ENCODE measurements at places on chromosomes 2 and 18.
A peak's percentile ranks its signal among the peaks of the same experiment; 100 is the strongest.

GRCh38 chr2:38886063-38886462 is 3.6 kb upstream of the ARHGEF33 start:
- no peak for DNase-seq

DNA sequence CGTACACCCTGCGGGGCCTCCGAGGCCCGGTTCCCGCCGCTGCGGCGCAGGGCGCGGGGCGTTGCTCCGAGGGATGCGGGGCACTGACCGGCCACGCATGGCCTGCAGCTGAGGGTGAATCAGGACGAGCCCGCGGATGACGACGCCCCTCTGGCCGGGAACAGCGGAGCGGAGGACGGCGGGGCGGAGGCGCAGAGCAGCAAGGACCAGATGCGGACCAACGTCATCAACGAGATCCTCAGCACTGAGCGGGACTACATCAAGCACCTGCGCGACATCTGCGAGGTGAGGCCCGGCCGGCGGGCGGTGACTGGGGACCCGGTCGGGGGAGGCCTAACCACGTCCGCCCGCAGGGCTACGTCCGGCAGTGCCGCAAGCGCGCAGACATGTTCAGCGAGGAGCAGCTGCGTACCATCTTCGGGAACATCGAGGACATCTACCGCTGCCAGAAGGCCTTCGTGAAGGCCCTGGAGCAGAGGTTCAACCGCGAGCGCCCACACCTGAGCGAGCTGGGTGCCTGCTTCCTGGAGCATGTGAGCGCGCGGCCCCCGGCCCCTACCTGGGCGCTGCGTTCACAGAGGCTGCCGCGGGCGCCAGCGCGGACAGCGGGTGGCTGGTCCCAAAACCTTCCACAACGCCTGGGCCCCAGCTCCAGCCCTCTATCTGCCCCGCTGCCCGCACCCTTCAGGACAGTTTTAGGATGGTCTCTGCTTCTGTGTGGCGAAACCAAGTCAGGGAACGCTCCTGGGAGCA is 53.2 kb downstream of the FAM168B start:
- DNase-seq, result no peak

- no peak for DNase-seq
Measured at GRCh38 chr18:50807176-50807575, 12.6 kb downstream of the MRO start.

- no peak for DNase-seq
Measured at GRCh38 chr2:42926434-42927333, 134.3 kb upstream of the HAAO start.

DNA sequence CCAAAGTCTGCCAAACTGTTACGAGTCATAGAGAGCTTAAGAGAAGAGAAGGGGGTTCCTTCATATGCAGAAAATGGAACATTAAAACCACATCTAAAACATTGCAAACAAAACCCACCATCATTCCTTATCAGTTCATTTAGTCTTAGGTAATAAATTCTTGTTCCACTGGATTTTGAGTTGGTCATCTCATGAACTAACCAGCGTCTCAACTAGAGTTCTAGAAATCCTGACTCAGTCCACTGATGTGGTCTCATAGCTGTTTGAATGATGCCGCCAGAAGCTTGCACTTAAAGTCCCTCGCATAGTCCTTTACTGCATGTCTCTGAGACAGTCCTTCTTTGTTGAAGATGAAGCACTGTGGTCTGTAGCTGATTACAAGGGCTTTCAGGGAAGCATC is 15.0 kb upstream of the CAB39 start:
- DNase-seq, result no peak

DNA sequence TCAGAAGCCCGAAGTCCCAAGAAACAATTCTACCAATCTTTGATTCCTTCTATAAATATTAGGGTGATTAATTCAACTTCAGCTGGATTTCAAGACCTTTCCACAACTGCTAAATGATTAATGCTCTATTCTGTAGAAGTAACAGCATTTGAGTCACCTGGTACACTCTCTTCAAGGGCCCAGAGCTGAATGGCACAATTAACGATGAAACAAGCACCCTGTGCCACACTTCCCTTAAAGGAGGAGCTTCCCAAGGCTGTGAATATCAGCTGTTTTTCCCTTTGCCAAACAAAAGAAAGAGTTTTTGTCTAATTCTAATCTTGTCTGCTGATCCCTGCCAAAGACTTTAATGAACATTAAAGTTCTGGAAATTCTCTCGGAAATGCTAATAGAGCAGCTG is 56.0 kb downstream of the BOD1L2 start:
- no peak for DNase-seq

DNA sequence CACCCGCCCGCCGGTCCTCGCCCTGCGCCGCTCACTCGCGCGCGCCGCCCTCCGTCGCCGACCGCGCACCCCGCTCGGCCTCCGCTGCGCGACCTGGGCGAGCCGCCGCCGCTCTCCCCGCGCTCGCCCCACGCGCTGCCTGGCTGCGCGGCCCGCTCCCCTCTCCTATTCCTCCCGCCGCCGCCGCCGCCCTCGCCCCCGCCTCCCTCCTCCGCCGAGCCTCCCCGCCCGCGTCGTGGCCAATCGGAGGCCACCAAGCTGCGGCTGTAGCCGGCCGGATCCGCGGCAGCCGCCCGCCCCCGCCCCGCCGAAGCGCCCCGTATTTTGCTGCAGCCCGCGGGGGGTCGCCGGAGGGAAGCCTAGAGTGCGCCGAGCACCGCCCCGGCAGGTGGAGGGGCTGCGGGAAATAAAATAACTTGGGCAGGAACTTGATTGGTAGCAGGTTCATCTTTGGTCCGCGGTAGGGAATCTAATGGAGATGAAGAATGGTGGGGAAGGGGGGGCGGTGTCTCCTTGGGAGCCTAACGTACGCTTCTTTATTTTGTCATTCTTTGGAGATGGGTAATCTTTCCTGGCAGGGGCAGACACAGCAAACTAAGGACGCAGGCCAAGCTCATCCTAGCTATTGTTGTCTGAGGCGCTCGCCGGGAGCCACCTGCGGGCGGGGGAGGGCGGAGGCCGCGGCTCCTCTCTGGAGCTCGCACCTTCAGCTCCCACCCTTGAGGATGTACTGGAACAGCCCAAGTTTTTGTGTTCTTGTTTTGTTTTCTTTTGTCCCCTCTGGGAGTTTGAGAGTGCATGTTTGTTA is 1.1 kb upstream of the CDH2 start:
- DNase-seq, result peak; percentile 83

GRCh38 chr2:236823041-236823629 is 253.5 kb downstream of the ACKR3 start:
- DNase-seq, result no peak

DNA sequence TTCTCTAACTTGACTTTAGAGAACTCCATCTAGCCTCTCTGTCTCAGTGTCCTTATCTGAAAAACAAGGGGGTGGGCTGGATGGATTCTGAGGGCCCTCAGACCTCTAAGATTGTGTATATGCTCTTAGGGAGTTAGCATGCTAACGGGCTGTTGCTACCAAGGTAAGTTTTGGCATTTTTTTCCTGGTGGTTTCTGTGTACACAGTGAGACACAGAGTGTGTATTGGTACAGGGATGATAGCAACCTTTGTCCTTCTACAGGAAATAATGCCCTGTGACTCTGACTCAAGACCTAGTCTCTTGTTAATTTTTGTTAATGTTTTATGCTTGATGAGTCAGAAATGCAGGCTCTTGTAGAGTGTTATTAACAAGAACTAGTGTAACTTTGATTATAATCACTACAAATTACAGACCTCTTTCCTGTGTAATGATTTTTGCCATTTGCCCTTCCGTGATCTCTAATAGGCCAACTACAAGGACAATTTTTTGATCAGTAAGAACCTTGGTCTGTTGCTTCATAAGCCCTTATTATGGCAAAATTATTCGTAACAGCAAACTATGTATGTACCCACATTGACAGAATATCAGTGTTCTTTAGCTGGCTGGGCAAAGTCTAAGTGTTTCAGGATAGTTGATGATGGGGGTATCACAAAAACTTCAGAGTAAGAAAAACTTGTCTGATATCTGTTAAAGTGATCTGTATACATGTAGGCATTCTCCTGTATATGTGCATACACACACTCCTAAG is 89.7 kb downstream of the SPTBN1 start:
- DNase-seq, result no peak

- no peak for DNase-seq
Measured at GRCh38 chr18:58496231-58496630, 132.7 kb downstream of the ALPK2 start.

- no peak for DNase-seq
Measured at GRCh38 chr2:39902103-39902502, 123.0 kb upstream of the THUMPD2 start.

- DNase-seq, result no peak
Measured at GRCh38 chr2:69723791-69724190, 18.1 kb upstream of the ANXA4 start.

GRCh38 chr2:113324684-113325160 is 46.0 kb upstream of the PAX8 start:
- no peak for DNase-seq

DNA sequence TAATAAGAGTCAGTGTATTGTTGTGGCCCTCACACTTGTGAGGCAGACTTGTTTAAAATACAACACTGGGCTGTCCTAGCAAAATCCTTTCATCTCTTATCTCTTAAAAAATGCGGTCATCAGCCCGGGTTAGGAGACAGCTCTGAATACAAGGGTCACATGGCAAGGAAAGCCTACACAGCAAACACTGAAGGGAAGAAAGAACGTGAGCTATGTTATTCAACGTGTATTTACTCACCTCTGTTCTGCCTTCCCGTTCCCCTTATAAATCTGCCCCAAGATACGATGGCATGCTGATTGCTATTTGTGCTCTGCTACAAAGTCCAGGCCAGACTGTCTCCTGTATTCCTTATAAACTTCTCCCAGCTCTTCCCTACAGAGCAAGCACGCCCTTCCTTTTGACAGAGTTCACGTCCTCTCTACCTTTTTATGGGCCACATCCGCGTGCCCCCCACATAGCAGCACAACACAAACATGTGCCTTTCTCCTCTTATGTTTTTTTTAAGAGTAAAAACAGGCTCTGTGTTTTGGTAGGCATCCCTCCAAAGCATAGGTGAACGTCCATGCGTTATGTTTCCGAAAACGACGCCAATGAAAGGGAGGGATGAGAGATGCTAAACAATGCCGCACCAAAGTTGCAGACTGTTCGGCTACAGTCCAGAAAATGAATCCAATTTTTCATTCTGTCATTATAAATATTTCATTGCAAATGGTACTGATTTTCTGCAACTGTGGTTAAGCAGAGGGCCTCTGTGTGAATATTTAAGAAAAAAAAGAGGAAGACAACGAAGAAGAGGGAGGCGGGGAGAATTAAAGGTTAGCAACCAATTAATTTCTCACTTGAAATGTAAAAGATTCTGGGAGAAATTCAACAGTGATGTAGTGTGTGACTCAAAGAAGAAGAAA is 274.7 kb downstream of the ZNF521 start:
- no peak for DNase-seq

DNA sequence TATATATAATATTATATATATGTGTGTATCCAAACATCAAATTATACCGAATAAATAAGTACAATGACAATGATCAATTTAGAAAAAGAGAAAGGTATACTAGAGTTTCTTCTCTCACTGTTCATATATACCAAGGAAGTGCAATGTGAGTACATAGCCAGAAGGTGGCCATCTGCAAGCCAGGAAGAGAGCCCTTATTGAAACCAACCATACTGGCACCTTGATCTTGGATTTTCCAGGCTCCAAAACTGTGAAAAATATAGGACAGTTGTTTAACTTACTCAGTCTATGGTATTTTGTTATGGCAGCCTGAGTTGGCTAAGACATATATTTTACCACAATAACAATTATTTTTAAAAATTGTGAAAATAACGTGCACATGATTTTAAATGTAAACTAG is 1490.2 kb upstream of the SLC39A10 start:
- peak; percentile 9 for DNase-seq

GRCh38 chr2:126145752-126146151 is 510.2 kb upstream of the GYPC start:
- DNase-seq, result no peak

DNA sequence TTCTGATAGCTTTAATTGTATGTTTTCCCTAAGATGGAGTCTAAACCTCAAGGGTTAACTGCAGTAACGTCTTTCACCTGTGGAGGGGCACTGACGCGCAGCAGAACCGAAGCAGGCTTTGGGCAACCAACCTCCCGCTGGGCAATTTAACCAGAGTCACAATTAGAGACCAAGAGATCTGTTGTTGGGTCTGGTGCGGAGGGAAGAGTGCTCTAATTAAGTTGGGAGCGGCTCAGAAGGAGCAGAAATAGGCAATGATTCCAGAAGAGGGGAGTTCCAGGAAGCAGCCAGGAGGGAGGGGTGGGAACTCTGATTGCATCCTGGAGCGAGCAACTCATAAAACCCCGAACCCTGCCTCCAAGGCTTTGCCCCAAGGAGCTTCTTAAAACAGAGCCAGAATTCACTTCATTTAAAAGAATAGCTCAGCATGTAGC is 245.8 kb downstream of the PAX3 start:
- no peak for DNase-seq

- no peak for DNase-seq
Measured at GRCh38 chr2:188787021-188787657, 187.0 kb upstream of the COL3A1 start.

DNA sequence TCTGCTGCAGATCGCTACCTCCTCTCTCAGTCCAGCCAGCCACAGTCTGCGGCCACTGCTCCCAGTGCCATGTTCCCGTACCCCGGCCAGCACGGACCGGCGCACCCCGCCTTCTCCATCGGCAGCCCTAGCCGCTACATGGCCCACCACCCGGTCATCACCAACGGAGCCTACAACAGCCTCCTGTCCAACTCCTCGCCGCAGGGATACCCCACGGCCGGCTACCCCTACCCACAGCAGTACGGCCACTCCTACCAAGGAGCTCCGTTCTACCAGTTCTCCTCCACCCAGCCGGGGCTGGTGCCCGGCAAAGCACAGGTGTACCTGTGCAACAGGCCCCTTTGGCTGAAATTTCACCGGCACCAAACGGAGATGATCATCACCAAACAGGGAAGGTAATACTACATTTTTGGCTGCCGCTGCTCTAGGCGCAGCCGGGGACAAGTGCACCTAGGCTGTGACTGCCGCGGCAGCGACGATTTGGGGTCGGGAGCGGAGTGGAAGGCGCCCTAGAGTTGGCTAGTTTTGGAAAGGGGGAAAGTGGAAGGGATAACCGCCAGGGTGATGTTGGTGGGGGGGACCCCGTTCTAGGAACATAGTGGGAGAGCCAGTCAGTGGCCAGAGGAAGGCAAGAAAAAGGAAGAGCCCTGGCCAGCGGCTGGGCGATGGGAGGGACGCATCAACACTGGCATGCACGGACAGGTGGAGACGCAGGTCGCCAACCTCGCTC is 776 bp downstream of the TBR1 start:
- DNase-seq, result no peak

GRCh38 chr2:216298719-216299495 is 73.4 kb downstream of the MARCHF4 start:
- no peak for DNase-seq

All from midbrain (tissue), 1 donor.